ENCODE measurements at places on chromosomes 1 and 21.

- no peak overlapping the region for H3K4me3 ChIP-seq
- peaks cover 8% of the 10 kb centered on the region for H3K27me3 ChIP-seq
- H3K36me3 ChIP-seq, result no peaks in the 10 kb centered on the region
- no peak for DNase-seq
- H3K4me1 ChIP-seq, result peaks cover 11% of the 10 kb centered on the region
Observed at GRCh38 chr1:53557830-53558738, 98.9 kb downstream of the DMRTB1 start.

DNA sequence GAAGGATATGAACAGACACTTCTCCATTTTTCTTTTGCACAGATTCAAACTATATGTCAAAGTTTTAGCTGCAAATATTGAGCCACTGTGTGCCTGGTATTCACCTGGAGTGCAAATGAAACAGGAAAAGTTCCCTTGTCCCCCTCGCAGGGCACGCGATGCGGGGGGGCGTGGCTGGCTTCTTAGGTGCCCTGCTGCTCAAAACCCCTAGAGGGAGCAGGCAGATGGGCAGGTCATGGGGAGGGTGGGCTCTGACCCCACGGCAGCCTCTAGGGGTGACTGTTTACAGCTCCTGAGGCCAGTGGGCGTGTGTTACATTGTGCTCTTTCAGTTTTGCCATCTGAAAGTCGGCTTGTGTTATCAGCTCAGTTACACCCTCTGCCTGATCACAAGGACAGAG is 931.2 kb upstream of the B3GALT2 start:
- no peak overlapping the region for H3K27ac ChIP-seq
- H3K27me3 ChIP-seq, result no peaks in the 10 kb centered on the region
- no peaks in the 10 kb centered on the region for H3K36me3 ChIP-seq
- H3K4me3 ChIP-seq, result no peak overlapping the region
- no peaks in the 10 kb centered on the region for H3K4me1 ChIP-seq

DNA sequence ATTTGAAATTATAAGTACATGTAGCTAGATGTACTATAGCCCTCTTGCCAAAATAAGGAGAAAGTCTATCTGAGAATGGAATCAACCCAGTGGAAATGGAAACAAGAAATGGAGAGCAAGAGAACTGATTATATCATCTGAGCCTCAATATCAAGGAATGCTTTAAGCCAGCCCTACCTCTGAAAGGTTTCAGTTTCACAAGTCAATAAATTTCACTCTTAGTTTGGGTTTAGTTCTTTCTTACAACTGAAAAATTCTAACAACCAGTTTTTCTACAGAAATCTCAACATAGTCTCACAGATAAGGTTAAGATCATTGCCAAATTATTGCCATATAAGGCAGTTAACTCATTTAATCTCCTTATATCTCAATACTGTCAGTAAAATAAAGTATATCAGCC is 80.0 kb downstream of the EPS15 start:
- H3K27me3 ChIP-seq, result no peaks in the 10 kb centered on the region
- H3K27ac ChIP-seq, result no peak overlapping the region
- no peak for DNase-seq
- H3K4me1 ChIP-seq, result peaks cover 28% of the 10 kb centered on the region
- peak overlapping the region; percentile 19 for H3K4me3 ChIP-seq

DNA sequence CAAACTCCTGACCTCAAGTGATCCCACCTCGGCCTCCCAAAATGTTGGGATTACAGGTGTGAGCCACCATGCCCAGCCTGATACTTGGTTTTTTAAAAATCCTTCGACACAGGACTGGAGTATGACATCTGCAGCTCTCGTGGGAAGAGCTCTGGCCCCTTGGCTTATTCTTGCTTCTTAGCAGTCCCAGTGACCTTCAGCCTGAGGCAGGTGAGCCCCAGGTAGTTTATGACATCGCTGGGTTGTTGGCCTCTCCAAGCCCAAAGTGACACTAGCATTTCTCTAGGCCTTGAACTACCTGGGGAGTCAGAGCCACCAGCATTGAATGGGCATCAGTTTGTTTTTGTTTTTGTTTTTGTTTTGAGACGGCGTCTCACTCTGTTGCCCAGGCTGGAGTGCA is 15.9 kb upstream of the IFNGR2 start:
- no peak for DNase-seq
- H3K36me3 ChIP-seq, result no peaks in the 10 kb centered on the region
- H3K27me3 ChIP-seq, result peaks cover 54% of the 10 kb centered on the region
- no peak overlapping the region for H3K4me3 ChIP-seq
- peaks cover 30% of the 10 kb centered on the region for H3K4me1 ChIP-seq
- no peak overlapping the region for H3K27ac ChIP-seq

- H3K27me3 ChIP-seq, result peaks cover 6% of the 10 kb centered on the region
- no peak overlapping the region for H3K4me3 ChIP-seq
- H3K27ac ChIP-seq, result no peak overlapping the region
- H3K4me1 ChIP-seq, result no peaks in the 10 kb centered on the region
- no peak for DNase-seq
Observed at GRCh38 chr21:37800057-37800455, 116.2 kb downstream of the KCNJ6 start.

DNA sequence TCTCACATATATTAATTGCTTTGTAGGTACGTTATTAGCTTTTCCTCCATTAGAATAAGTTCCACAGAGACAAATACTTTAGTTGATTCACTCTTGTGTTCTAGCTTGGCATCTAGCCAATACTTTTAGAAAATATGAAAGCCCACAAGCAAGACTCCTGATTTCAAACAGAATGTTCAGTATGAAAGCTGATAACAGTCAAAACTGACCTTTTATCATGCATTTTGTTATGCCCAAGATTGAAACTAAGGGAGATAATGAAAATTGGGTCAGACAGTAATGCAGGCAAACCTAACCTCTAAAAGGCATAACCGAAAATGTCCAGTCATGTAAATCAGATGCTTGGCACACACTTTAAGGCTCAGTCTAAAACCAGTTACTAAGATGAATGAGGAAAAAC is 61.7 kb downstream of the ERICH3 start:
- H3K27me3 ChIP-seq, result no peaks in the 10 kb centered on the region
- H3K4me3 ChIP-seq, result no peak overlapping the region
- H3K4me1 ChIP-seq, result no peaks in the 10 kb centered on the region

GRCh38 chr1:47901001-47901575 is 96.1 kb downstream of the TRABD2B start:
- H3K27ac ChIP-seq, result no peak overlapping the region
- no peaks in the 10 kb centered on the region for H3K36me3 ChIP-seq
- peaks cover 2% of the 10 kb centered on the region for H3K27me3 ChIP-seq
- no peaks in the 10 kb centered on the region for H3K4me1 ChIP-seq

DNA sequence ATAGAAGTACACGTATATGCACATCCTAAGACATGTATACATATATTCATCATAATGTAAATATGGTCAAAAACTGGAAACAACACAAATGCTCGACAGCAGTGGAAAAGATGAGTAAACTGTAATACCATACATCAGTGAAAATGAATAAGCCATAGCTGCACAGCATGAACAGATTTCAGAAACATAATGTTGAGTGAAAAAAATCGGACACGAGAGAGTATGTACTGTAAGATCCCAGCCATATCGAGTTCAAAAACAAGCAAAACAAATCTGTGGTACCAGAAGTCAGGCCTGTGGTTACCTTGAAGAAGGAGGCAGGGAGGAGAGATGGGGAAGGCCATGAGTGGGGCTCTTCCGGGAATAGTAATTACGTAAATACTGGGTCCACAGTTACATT is 90.4 kb downstream of the GLIS1 start:
- peaks cover 1% of the 10 kb centered on the region for H3K4me1 ChIP-seq
- no peak overlapping the region for H3K27ac ChIP-seq
- no peak overlapping the region for H3K4me3 ChIP-seq
- H3K36me3 ChIP-seq, result no peaks in the 10 kb centered on the region
- DNase-seq, result no peak
